Activated CD4-positive, alpha-beta T cell treated with anti-CD3 and anti-CD28 coated beads, Interleukin-2, amount 10 ng/mL, durations not matched to agents 24 days and 14 days (primary cell): ENCODE measurements at places on chromosomes 4 and X. TPM values are rescaled to one million over a fixed set of nuclear protein-coding genes. Genes with fewer than 3 reads are reported as not detected.

DNA sequence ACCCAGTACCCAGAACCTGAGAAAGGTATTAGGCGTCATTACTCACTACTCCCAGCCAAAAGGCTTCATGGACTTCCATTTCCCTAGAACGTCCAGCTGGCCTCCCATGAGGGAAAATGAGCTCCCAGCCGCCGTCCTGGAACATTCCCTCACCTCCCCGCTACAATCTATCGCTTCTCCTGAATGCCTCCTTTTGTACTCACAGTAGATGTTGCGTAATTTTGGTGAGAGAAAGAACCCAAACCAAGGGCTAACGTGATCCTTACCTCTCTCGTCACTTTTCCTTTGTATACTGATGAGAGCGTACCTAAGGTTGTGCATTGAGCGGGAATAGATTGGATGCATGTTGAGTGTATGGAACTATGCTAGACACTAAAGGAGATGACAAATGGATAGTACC, 161.9 kb downstream of the TENM3 start:
- no peaks in the 10 kb centered on the region for H3K36me3 ChIP-seq
- no peaks in the 10 kb centered on the region for H3K4me1 ChIP-seq
- no peaks in the 10 kb centered on the region for H3K27me3 ChIP-seq
- H3K4me3 ChIP-seq, result no peak overlapping the region
- H3K27ac ChIP-seq, result no peak overlapping the region

GRCh38 chr4:139558235-139559088, 2.4 kb upstream of the SETD7 start:
- H3K36me3 ChIP-seq, result no peaks in the 10 kb centered on the region
- DNase-seq, result no peak
- no peak overlapping the region for H3K4me3 ChIP-seq
- peaks cover 7% of the 10 kb centered on the region for H3K27me3 ChIP-seq
- H3K27ac ChIP-seq, result no peak overlapping the region
- H3K4me1 ChIP-seq, result peaks cover 29% of the 10 kb centered on the region

The LRIT3 gene
- 0.09 TPM in 1 of 2 replicates, not detected in the other for total RNA-seq

The F8A2 gene
- not detected in 2 replicates for total RNA-seq

The LDOC1 gene
- 4.4 and 7.1 TPM in 2 replicates for total RNA-seq

DNA sequence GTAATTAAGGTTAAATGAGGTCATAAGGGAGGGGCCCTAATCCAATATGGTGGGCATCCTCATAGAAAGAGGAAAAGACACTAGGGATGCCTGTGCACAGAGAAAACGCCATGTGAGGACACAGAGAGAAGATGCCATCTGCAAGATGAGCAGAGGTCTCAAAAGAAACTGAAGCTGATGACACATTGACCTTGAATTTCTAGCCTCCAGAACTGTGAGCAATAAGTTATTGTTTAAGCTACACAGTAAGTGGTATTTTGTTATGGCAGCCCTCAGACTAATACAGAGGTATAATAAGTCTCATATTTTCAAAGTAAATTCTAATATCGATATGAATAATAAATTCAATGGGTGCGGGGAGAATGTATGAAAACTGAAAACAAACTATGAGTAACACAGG, 169.9 kb downstream of the UGT8 start:
- no peaks in the 10 kb centered on the region for H3K4me1 ChIP-seq
- H3K27ac ChIP-seq, result no peak overlapping the region
- H3K27me3 ChIP-seq, result peaks cover 2% of the 10 kb centered on the region
- H3K36me3 ChIP-seq, result no peaks in the 10 kb centered on the region
- no peak overlapping the region for H3K4me3 ChIP-seq

GRCh38 chr4:121189326-121190215, 25.4 kb upstream of the TNIP3 start:
- no peaks in the 10 kb centered on the region for H3K27me3 ChIP-seq
- peak overlapping the region; percentile 73 for H3K27ac ChIP-seq
- H3K4me1 ChIP-seq, result peaks cover 55% of the 10 kb centered on the region
- H3K36me3 ChIP-seq, result peaks cover 7% of the 10 kb centered on the region
- DNase-seq, result peak; percentile 88
- peak overlapping the region; percentile 72 for H3K4me3 ChIP-seq

The RAB9A gene
- total RNA-seq, result 9.2 and 10.8 TPM in 2 replicates

- no peak overlapping the region for H3K27ac ChIP-seq
- no peaks in the 10 kb centered on the region for H3K36me3 ChIP-seq
- H3K27me3 ChIP-seq, result no peaks in the 10 kb centered on the region
- no peaks in the 10 kb centered on the region for H3K4me1 ChIP-seq
Observed at GRCh38 chr4:84220990-84221389, 278.1 kb downstream of the NKX6-1 start.

DNA sequence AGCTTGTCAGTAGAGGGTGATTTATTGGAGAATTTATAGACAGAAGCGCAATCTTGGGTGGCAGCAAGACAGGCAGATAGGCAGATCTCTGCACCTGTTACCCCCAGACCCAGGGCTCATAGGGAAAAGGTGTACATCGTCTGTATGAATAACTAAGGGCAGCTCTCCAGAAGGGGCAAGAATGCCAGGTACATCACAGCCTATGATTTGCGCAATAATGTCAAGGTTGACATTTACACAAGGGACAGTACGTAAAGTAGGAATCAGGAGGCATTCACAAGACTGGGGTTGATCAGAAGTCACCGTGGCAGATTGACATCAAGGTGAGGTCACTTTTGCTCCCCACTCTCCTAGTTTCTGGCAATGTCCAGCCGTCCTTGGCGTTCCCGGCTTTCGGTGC, 524.1 kb downstream of the TRIML1 start:
- peak; percentile 8 for DNase-seq
- H3K27ac ChIP-seq, result no peak overlapping the region
- no peaks in the 10 kb centered on the region for H3K27me3 ChIP-seq

- no peak overlapping the region for H3K4me3 ChIP-seq
- H3K4me1 ChIP-seq, result no peaks in the 10 kb centered on the region
- DNase-seq, result no peak
- no peak overlapping the region for H3K27ac ChIP-seq
- H3K27me3 ChIP-seq, result no peaks in the 10 kb centered on the region
Observed at GRCh38 chr4:81255524-81255923, 40.5 kb upstream of the PRKG2 start.

DNA sequence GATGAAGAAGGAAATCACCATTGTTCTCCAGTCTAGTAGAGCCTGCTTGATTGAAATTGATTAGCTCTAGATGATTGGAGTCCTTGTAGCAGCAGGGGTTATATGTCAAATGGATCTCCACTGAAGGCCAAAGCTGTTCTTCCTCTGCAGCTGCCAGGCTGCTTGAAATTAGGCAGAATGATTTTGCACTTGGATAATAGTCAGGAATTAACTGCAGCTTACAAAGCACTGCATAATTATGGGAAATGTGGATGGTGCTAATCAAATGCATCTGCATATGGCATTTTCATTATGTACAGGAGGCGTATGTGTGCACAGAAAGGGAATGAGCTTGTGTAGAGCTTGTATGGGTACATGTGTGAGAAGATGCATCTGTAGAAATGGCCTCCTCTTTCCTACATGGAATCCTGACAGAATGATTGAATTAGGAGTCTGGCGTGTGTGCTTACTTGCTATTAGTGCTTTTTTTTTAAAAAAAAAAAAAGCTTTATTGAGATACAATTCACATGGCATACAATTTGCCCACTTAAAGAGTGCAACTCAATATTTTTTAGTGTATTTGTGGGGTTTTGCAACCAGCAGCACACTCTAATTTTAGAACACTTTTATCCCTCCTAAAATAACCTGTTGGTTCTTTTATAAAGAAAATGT, 65.9 kb downstream of the TMEM131L start:
- H3K4me1 ChIP-seq, result peaks cover 67% of the 10 kb centered on the region
- no peaks in the 10 kb centered on the region for H3K27me3 ChIP-seq
- DNase-seq, result no peak
- H3K27ac ChIP-seq, result no peak overlapping the region
- peaks cover 21% of the 10 kb centered on the region for H3K36me3 ChIP-seq

DNA sequence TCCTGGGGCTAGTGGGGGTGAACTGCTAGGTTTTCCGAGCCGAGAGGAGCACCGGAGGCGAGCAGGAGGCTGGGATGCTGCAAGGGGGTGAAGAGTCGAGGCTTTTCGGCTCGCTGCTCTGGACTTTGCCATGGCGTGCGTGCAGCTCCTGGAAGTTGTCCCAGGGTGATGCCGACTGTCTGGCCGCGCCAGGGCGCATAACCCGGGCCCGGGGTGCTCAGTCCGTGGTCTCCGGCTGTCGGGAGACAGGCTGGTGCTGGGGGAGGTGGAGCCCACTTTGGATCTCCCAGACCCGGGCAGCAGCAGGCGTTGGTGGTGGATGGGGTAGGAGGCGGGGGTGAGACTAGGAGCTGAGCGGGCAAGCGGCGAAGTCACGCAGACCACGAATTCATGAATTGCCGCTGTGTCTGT, 793 bp downstream of the GRIA3 start:
- H3K4me1 ChIP-seq, result no peaks in the 10 kb centered on the region
- no peak overlapping the region for H3K27ac ChIP-seq
- peaks cover 37% of the 10 kb centered on the region for H3K27me3 ChIP-seq
- DNase-seq, result no peak
- H3K36me3 ChIP-seq, result no peaks in the 10 kb centered on the region

The ARHGEF38 gene
- not detected in 2 replicates for total RNA-seq

GRCh38 chr4:18593297-18594002, 571.9 kb upstream of the LCORL start:
- H3K36me3 ChIP-seq, result no peaks in the 10 kb centered on the region
- no peak overlapping the region for H3K27ac ChIP-seq
- DNase-seq, result peak; percentile 84

The SETD7 gene
- 18.5 and 19.6 TPM in 2 replicates for total RNA-seq

The TEX13B gene
- not detected in 2 replicates for total RNA-seq
